ENCODE measurements at places on chromosomes 1 and 21.
A peak's percentile ranks its signal among the peaks of the same experiment; 100 is the strongest.

DNA sequence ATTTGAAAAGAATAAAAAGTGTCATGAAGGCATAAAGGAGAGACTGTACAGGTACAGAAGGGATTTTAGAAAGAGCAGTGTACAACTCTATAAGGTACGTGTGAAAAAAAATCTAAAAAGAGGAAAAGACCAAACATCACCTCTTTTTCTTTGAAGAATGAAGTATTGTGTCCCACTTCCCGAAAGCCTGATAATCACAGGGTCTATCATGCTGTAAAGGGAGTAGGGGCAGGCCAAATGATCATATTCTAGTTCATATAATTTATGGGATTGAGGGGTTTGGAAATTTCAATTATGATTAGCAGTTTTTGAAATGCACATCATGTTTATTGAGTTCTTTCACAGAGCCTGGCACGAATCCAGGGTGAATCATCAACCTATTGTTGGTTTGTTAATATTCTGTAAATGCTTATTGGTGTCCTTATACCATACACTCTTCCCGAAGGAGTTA is 910 bp upstream of the RERE start:
- peak; percentile 91 for DNase-seq

- DNase-seq = no peak
Measured at GRCh38 chr1:93598396-93598795, 83.2 kb downstream of the BCAR3 start.

DNA sequence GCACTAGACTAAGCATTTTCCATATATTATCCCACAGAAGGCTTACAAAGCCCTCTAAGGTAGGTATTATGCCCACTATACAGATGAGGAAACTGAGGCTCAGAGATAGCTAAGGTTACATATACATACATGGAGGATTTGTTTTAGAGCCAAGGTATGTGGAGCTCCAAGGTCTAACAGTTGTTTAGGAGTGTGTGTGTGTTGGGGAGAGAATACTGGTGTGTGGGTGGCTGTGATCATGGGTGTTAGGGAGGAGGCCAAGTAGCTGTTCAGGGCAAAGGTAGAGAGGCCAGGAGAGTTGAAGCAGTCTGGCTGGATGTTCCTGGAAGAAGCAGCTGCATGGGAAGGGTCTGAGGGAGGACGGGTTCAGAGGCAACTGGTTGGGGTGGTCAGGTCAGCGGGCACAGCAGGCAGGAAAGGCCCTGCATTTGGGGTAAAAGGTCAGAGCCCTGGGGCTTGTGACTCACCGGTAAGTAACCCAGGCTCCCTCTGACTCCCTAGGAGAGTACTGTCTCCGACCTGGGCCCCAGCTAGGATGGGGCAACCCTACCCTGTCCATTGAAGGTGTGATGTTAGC is 5.1 kb upstream of the LDLRAP1 start:
- no peak for DNase-seq

- DNase-seq = peak; percentile 56
Measured at GRCh38 chr1:234933475-234933874, 195.2 kb downstream of the TOMM20 start.

- peak; percentile 50 for DNase-seq
Measured at GRCh38 chr1:225426395-225427234, 1.2 kb downstream of the LBR start.

DNA sequence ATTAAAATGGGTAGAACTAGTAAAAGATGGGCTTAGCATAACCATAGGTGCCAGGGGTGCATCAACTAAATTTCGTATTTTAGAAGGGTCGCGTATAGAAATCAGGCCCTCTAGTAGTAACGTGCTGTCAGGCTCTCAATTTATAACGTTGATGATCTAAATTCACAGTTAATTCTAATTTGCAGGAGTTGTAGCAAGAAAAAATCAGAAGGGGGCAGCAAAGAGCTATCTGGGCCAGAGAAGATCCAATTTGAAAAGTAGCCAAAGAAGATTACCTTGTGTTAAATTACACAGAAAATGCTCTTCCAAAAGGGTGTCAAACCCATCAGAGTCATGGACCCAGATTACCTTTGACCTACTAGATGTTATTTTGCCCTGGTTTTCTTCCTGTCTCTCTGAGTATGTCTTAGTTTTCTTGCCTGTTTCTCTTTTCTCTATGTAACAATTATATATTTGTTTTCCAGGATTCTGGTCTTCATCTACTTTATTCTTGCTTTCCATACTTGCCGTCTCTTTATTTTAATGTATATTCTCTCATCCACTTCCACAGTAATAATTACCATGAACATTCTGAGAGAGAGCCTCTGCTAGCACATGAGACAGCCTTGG is 1030.9 kb downstream of the AMY1C start:
- DNase-seq = peak; percentile 33

DNA sequence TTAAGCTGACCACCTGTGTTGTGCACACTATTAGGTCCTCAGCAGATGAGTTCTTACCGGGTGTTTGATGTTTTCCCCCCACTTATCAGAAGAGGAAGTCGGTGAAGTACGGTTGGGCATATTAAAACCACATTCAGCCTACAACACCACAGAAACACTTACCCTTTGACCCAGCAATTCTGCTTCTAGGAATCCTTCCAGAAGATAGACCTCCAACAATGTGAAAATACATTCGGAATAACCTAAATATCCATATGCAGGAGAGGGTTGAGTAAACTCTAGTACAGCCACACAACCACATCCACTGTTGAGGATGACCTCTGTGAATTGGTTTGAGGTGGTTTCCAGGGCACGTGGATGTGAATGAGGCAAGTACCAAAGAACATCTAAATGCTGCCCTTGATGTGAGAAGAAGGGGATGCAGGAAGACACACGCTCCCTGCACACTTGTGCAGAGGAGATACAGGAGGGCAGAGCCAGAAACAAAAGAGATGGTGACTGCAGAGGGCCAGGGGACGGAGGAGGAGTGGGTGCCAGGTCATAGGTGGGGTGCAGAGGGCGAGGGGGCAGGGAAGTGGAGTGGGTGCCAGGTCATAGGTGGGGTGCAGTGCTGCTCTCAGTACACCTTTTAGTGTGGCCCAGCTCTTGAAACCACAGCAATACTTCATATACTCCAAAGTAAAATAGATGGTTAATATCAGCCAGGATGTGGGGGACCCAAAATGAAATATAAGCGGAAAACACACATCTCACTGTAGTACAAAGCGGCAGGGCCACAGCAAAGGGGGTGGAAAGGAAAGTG is 12.8 kb downstream of the ADARB1 start:
- no peak for DNase-seq

- DNase-seq = peak; percentile 44
Measured at GRCh38 chr1:46617108-46617800, 643 bp upstream of the MOB3C start.

GRCh38 chr1:160789702-160790611 is 6.0 kb upstream of the LY9 start:
- DNase-seq = no peak

DNA sequence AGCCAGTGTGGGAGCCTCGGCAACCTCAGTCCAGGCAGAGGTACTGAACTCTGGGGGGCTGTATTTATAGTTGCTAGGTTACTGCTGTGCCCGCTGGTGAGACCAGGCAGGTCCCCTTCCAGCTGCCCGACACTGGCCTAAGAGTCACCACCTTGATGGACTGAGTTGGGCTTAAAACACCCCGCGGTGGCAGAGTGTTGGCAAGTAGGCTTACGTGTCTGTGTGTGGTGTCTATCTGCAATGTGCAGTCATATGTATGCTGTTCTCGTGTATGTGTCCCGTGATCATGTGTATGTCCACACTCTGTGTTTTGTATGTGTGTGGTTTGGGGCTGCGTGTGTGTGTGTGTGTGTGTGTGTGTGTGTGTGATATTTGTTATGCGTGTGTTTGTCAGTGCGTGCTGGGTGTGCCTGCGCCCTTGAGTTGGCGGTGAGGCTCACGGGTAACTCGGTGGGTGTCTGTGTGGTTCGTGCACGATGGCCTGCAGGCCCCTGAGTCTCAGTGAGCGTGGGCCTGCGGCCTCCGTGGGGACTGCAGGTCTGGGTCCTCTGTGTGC is 65.5 kb downstream of the MEF2D start:
- no peak for DNase-seq

GRCh38 chr1:234368320-234369032 is 4.8 kb upstream of the COA6 start:
- DNase-seq = no peak

GRCh38 chr1:204465546-204466415 is 28.8 kb downstream of the PIK3C2B start:
- no peak for DNase-seq

DNA sequence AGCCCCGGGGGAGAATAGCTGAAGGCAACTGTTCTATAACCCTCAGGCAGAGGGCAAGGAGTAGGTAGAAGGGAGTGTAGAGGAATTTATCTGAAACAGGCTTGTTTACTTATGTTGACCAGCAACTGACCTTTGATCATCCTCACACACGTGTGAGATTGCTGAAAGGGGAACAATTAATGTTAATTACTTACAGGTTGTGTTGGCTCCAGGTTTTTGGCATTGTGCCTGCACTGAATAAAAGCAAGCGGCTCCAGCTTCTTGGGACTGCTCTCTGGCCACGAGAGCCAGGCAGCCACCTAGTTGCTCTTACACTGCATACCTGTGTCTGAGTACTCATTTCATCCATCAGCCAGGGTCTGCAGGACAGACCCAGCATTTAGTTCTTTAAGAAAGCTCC is 41.3 kb upstream of the ARHGEF10L start:
- no peak for DNase-seq

DNA sequence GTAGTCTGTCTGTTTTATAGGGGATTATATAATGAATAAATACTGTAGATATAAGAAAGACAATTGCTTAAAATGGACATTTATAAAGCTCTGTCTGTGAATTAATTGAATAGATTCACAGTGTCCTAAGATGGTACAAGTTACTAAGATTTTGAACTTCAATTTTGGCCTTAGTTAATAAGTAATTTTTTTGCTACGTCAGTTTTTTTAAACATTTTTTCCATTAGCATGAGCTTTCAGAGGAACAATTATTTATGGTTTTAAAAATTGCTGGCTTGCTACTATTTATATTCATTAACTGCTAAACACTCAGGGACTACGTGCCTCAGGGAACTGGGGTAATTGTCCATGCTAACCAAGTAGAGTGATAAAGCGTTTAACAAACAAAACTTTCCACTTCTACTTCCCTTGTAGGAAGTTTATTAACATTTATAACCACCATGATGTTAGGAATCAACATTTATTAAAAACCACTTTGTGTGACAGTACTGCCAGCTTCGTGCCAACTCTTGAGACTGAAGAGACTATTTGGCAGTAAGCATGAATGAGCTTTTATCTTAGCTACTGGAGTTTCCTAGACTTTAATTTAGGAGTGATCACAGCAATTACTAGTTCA is 65.4 kb upstream of the PTGS2 start:
- no peak for DNase-seq

GRCh38 chr1:154493276-154493675 is 8.7 kb upstream of the TDRD10 start:
- DNase-seq = no peak

DNA sequence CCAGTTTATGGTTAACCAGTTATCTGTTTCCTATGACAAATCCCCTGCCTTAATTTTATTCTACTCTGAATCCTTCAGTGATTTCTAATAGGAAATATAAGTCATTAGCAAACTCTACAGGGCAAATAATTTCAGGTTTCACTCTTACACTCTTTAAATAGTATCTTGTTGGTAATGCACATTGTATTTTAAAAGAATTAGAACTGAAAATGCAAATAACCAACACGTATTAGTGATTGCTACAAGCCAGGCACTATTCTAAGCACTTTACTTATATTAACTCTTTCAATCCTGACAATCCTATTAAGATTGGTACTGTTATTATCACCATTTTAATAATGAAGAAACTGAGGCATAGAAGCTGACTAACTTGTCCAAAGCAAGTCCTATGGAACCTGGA is 48.3 kb upstream of the LHX8 start:
- no peak for DNase-seq

DNA sequence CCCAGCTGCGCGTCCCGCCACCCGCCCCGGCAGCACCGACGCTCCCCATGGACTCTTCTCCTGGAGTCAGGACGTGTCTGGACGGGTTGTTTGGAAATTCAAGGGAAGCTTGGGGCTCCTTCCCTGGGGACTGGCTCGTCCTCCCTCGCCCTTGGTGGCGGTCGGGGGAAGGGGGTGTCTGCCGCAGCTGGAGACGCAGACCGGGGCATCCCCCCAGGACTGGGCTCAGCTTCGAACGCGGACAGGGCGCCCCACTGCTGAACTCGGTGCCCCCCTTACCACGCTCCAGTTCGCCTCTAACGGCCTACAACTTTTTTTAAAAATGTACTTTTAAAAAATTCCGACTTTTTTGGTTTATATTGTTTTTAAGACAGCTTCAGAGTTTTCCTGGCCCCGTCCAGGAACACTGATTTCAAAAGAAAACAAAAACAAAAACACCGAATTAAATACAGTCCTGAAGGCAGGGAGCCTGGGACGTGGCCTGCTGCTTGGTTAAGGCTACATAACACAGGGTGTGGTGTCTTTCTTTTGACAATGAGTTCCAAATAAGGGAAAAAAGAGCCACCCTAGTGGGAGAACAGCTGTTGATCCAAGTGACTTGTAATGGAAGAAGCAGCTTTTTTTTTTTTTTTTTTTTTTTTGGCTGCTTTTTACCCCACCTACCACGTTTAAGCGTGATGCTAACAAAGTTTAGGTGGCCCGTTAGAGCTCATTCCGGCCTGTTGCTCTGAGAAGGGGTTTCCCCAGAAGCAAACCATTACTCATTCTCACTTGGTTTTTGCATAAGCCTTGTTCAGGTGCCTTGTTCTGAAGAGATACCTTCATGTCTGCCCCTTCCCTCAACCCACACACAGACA is 862 bp upstream of the DIPK1A start:
- DNase-seq = peak; percentile 88

- peak; percentile 84 for DNase-seq
Measured at GRCh38 chr1:207140536-207140935, 36.5 kb downstream of the C4BPA start.

DNA sequence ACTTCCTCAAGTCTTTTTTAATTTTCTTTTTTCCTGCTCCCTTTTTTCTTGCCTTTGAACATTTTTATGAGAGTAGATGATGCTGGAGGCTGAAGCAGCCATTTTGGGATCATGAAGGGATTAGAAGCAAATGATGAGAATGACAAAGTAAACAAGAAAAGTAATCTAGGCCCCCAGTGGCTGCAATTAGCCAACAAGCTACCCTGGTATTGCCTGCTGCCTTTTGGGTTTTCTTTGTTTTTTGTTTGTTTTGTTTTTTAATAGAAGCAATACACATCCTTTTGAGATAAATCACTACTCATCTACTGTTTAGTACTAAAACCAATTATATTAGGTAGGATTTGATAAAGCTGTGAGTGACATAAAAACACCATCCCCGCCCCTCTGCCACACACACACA is 280.7 kb upstream of the ADGRL2 start:
- DNase-seq = no peak

DNA sequence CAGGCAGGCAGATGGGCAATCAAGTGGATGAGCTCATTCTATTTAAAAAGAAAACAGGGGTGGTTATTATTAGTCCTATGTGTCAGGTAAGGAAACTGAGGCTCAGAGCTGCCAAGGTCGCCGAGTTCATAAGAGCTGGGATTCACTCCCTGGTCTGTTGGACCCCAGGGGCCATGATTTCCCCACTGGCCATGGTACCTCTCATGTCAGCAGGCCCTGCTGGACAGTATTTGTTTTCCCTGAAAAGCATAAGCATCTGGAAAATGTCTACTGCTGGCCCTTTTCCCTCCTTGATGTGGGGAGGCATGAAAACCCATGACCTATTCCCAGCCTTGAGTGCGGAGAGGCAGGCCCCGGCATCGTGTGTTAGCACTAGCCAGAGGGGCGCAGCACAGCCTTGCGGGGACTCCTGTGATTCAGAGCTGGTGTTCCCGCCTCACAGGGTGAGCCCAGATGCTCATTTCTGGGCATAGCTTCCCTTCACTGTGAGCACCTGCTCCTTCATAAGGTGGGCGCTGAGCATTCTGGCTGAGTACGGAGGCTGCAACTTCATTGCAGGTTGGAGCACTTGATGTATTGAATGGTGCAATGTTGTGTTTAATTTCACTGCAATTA is 617.5 kb downstream of the PTPRU start:
- no peak for DNase-seq

All from bronchial epithelial cell (primary cell).